Stimulated activated naive CD8-positive, alpha-beta T cell treated with anti-CD3 and anti-CD28 coated beads, Interleukin-15, amount 100 ng/mL, for 72 hours (primary cell): ENCODE measurements at places on chromosomes 12 and 14.
A peak's percentile ranks its signal among the peaks of the same experiment; 100 is the strongest.

DNA sequence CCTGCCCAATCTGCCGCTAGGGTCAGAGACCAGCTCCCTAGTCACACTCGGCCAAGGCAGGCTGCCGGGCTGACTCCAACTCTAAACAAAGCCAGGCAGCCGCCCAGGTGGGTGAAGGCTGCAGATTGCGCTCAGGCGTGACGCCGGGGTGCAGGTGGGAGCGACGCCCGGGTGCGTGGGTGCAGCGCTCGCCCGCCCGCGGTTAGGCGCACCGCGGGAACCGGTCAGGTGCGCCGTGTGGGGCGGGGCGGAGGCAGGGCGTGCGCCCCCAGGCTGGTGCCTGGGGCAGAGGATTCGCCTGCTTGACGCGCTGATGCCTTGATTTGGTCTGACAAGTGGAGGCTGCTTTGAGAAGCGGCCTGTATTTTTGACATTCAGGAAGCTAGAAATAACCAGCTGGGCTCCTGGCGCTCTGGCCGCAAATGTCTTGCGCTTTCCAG is 126.7 kb upstream of the HIF1A start:
- peak; percentile 77 for DNase-seq

DNA sequence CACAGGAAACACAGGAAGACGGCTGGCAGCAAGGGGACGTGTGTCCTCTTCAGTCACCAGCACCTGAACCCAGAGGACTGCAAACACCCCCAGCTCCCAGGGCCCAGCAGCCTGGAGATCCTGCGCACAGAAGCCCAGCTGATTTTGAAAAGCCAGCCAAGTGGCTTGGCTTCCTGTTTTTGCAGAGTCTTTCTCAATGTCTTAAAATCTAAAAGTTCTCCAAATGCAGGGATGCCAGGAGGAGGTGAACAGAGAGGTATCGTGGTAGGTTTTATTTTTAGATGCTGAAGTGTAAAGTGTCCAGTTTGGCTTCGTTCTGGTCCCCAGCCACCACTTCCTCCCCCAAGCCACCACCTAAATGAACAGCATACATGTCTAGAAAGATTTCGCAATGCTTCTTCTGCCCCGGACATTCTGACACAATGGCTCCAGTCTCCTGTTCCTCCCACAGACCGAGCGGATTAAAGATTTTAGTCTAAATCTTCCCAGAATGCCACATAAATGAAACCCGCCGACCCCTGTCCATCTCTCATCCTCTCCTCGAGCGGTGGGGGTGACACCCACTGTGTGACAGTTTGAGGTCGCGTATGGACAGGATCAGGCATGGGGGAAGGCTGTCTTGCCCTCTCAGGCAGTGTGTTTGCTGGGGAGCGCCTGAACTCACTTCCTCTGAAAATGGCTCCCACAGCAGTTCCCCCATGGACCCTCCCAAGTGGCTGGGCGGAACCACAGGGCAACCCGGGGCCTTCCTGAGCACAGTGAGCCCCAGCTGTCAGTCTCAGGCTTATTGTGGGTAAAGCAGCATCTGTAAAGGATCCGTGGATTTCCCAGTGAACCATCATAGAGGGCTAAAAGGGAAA is 41.6 kb downstream of the ITPK1 start:
- DNase-seq: no peak

GRCh38 chr14:98444077-98444476 is 827.9 kb downstream of the BCL11B start:
- DNase-seq: no peak

- no peak for DNase-seq
Observed at GRCh38 chr12:48292040-48292439, 58.7 kb downstream of the ZNF641 start.

DNA sequence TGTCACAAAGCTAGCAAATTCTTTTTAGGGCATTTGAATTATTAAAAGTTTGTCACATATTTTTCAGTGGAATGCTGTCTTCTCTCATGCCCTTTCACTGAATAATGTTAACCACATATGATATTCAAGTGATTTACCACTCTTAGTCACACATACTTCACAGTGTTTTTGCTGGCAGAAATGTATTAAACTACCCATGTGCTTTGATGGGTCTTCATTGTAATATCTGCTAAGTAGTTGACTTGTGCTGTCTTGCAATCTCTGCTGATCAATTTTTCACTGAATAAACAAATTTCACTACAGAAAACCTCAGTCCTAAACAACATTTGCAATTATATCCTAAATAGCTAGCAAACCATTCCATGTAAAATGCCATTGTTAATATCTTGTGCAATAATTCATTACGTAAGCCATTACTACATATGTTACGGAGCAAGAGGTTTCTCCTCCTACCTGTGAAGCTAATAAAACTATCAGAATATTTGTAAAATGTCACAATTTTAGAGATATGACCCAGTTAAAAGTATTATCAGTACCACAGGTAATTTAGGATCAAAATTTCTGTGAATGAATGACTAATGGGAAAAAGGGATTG is 64.6 kb upstream of the LMO3 start:
- DNase-seq: no peak

DNA sequence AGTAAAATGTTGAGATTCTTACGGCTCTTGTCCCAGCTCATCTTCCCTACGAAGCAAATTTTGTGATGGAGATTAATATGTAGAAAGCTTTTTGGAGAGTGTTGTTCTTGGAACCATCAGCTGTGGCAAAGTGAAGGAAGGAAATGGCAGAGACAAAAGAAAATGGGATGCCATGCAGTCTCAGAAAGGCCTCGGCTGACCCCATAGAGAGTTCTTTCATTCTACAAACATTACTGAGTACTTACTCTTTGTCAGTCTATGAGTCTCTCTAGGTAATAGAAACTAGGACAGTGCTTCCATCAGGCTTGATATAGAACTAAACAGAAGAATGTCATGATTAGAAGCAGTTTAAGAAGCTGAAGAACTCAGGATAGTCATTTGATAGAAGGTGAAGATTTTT is 134.1 kb downstream of the PLEKHA5 start:
- DNase-seq: no peak

DNA sequence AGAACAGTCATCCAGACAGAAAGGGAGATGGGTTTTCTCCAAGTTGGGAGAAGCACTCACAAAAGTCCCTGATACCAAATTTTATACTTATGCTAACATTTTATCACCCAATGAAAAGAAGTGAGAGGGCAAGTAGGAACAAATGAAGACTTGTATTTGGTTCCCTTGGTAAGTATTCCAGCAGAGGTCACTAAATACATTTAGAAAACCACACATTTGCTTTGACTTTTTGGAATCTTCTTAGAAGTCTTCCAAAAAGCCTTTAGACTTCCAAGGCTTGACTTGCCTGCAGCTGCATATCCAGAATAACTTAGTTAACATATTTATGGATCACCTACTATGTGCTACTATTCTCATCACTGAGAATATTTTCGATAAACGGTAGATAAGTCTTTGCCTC is 3.1 kb upstream of the GYS2 start:
- DNase-seq: no peak

DNA sequence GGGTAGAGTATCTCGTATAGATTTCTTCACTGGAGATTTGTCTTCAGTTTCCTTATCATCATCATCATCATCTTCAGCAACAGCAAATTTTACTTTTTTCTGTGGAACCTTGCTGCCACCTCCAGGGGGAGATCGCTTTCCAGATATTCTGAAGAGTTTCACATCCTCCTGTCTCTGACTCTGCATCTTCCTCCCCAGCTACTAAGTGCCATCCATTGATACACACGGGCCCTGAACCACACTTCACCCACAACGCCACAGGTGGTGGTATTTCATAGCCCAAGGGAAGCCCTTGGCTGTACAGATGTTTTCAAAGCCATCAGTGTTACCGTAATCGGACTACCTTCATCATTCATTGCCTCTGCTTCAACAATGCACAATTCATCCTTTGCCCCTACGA is 82.2 kb downstream of the PPP2R5C start:
- no peak for DNase-seq

DNA sequence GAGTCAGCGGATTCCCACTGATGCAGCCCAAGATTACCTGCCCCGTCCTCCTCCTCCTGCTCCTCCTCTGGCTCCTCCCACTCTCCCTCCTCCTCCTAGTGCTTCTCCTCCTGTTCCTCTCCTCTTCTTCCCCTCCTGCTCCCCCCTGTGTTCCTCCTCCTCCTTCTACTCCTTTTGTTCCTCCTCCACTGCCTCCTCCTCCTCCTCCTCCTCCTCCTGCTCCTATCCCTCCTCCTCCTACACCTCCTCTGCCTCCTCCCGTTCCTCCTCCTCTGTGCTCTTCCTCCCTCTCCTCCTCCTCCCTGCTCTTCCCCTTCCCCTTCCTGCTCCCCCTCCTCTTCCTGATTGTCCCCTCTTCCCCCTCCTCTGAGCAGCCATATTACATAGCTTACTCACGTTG is 141.3 kb downstream of the CACNA1C start:
- no peak for DNase-seq

DNA sequence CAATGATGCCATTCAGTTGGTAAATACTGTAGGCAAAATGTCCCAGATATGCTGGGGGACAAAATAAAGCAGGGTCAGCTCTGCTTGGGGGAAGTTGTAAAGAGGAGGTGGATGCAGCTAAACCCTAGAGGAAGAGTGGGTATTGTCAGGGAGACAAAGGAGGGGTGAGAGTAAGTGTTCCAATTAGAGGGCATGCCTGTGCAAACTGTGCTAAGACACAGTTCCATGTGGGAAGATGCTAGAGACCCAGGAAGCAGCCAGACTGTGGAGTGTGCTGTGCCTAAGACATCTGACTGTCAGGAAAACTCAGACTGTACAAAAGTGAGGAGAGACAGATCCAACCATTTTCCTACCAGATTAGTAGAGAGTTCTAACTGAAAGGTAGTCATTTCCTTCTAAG is 474.3 kb downstream of the ATP23 start:
- DNase-seq: no peak

GRCh38 chr12:71440763-71441748 is 1.5 kb downstream of the LGR5 start:
- DNase-seq: no peak

GRCh38 chr12:102026728-102027127 is 35.1 kb downstream of the WASHC3 start:
- DNase-seq: no peak

DNA sequence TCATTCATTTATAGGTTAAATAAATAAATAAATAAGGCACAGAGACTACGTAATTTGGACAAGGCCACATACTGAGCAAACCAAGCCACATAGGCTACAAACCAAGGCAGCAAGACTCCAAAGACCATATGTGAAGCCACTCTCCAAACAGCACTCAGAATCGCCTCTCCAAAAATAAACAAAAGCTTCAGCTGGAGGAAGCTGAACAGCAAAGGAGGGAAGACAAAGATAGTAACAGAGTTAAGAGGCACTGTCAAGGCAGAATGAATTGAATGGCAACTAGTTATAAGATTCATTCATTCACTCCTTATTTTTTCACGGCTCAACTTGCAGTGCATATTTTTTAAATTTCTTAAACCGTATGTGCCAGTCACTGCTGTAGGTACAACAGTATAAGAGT is 200.5 kb upstream of the GRIP1 start:
- DNase-seq: no peak

DNA sequence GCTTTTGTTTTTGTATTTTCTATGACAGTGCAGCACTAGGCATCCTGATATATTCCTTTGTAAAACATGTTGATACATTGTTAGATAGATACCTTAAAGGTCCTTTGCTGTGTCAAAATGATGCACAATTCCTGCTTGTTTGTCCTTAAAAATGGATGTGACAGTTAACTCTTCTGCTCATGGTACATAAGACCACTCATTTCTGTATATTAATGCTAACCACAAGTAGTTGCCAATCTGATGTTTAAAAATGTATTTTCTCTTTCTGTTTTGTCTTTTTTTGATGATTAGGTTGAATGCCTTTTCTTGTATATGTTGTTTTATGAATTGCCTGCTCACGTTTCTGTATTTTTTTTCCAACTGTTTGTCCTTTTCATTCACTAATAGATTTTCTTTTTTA is 35.1 kb downstream of the ATF7IP start:
- no peak for DNase-seq

- no peak for DNase-seq
Observed at GRCh38 chr14:88075269-88075981, 70.5 kb downstream of the GPR65 start.

- DNase-seq: no peak
Observed at GRCh38 chr12:32471591-32472001, 72.2 kb downstream of the FGD4 start.

DNA sequence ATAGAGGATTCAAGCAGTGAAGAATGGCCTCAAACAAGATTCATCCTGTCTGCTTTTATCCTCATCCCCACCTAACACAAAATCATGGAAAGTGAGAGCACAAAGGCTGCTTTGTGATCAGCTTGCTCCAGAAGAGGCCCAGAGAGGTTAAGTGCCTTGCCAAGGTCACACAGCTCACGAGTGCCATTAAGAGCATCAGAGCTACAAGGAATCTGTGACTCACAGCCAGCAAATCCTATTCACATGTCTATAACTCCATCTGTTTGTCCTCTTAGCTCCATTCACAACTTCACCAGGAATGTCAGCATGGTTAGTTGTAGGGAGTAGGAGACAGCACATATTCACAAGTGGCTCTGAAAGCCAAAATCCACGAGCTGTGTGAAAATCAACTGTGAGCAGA is 79.8 kb downstream of the TTC9 start:
- DNase-seq: no peak

DNA sequence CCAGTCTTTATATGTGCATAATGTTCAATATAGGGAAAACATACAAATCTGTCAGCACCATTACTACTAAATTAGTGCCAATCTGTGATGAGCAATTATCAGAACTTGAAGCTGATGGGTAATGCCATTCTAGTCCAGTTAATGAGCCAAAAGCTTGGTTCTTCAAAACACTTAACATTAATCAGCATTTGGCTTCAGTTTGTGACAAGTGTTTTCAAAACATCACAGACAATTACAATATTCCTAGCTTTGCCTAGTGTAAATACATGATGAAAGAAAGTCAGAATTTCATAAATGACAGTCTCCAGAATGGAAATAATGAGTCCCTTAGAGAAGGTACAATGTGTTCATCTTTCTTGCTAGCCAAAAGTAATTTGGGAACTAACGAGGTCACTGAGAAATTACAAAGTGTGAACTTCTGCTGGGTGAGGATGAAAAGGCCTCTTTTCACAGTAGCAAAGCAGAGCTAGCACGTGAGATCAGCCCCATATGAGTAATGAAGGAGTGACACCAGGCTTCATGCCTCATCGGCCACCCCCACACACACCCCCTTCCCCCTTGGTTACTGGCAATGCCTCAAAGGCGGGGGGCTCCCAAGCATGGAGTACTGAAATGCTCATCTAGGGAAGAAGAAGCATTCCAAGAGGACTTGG is 180.6 kb upstream of the EEA1 start:
- peak; percentile 12 for DNase-seq

DNA sequence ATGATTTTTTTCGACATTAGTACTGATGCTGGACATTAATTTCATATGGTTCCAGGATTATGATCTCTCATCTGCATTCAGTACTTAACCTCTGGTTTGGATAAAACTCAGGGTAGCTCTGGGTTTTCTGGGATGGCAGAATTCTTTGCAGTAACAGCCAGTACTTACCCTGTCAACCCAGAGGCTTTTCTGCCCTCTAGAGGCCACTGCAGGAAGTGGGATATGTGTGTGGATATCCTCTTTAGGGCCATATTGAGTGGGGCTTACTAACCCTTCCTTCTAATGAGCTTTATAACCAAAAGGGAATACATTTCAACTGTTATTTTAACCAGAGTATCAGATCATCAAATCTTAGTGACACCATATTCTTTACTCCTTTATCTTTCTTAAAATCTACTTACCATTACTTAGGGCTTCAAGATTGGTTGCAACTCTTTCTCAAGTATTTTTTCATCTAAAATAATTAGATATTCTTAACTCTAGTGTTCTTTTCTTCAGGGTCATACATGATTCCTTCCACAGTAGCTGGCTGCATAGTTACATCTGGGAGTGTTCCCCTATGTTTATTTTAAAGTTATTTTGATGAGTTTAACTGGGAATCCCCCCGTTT is 488.0 kb upstream of the STXBP6 start:
- peak; percentile 2 for DNase-seq

GRCh38 chr14:64217834-64218233 is 76.3 kb downstream of the ESR2 start:
- DNase-seq: no peak
